ENCODE measurements at places on chromosomes 16 and 17.

DNA sequence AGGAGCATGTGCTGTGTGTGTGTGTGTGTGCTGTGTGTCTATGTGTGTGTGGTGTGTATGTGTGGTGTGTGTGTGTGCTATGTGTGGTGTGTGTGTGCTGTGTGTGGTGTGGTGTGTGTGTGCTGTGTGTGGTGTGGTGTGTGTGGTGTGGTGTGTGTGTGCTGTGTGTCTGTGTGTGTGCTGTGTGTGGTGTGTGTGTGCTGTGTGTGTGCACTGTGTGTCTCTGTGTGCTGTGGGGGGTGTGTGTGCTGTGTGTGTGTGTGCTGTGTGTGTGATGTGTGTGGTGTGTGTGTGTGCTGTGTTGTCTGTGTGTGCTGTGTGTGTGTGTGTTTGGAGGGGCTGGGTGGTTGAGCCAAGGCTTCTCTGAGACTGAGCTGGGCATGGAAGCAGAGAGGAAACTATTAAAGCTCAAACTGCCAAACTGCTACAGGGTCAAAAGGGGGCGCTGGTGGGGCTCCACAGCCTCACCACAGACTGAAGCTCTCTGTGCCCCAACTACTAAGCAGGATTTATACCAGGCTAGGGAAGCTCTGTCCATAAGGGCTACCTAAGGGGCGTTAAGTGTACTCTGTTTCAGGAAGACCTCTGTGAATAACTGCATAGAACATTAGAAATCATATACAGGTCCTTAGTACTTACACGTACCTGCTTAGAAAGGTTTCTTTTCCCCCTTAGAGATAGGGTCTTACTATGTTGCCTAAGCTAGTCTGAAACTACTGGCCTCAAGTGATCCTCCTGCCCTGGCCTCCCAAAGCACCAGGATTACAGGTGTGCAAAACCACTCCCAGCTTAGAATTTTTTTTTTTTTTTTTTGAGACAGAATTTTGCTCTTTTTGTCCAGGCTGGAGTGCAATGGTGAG, 27.8 kb upstream of the GHDC start:
- DNase-seq = peak; percentile 69

- DNase-seq = no peak
Observed at GRCh38 chr16:31206776-31207175, 4.2 kb upstream of the PYCARD start.

GRCh38 chr16:69799611-69800031, 37.5 kb downstream of the WWP2 start:
- DNase-seq = no peak

DNA sequence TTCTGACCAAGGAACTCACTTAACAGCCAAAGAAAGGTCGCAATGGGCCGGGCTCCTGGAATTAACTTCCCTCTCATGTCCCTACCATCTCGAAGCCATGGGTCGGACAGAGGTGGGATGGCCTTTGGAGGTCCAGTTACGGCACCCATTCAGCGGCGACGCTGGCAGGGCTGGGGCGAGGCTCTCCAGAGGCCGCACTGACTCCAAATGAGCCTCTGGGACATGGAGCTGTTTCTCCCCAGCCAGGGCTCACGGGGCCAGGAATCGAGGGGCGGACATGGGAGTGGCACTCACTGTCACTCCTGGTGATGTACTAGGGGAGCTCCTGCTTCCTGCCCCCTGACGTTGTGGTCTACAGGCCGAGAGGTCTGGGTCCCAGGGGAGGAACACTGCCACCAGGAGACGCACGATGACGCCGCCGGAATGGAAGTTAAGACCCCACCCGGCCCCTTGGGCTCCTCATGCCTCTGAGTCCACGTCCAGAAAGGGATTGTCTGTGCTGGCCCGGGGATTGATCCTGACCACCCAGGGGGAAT, 60.7 kb upstream of the METRNL start:
- DNase-seq = no peak

Data from CD4-positive, alpha-beta T cell treated with Interleukin-21 for 1 hour (primary cell).